ENCODE measurements at places on chromosomes 16 and 17.

- no peak for DNase-seq
These were observed 3.9 kb downstream of the APRT start for GRCh38 chr16:88807626-88808453.

DNA sequence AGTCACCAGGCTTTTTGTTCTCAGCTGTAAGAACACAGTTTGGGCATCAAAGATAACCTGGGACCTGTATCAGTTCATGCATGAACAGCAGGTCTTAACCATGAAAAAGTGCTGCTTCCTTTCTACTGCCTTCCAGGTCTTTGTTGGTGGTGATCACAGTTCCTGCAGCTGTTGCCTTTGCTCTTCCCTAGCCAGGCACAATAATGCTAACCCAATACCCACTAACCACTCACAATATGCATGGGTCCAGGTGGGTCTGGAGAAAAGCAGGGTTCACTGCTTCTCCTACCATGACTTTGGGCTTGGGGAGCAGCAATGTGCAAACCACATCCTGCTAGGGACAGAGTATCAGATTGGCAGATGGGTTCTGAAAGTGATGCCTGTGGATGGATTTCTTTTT, 396.9 kb downstream of the UTP18 start:
- no peak for DNase-seq

DNA sequence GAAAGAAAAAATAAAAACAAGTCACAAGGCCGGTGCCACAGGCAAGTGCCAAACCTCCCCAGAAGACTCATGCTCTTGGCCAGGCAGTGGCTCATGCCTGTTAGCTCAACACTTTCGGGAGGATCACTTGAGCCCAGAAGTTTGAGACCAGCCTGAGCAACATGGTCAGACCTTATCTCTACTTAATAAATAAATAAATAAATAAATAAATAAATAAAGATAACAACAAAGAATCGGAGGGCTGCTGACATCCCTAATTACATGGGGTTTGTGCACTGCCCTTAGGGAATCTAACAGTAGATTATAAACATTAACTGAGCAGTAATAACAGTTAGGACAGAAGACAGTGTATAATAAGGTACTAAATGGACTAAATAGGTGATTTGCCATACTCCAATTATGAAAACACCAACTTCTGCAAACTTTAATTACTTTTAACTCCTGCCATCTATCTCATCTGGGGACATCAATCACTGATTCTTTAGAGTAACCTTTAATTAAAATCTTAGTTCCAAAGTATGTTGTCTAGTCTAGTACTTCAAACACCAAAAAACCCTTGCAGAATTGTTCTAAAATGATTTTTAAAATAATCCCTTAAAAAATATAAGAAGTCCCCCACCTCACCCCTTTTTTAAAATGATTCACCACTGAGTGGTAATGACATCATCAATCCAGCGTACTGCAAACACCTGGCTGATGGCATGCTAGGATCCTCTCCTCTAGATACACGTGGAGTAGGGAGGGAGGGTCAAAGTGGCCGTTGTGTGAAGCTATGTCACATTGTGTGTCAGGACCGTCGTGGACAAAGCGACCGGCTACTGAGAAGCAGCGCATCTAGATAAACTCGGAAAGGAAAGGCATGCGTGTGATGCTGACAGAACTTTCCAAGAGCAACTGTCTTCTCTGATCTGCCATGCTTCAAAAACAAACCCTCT, 28.5 kb downstream of the CYTH1 start:
- DNase-seq = peak; percentile 50

DNA sequence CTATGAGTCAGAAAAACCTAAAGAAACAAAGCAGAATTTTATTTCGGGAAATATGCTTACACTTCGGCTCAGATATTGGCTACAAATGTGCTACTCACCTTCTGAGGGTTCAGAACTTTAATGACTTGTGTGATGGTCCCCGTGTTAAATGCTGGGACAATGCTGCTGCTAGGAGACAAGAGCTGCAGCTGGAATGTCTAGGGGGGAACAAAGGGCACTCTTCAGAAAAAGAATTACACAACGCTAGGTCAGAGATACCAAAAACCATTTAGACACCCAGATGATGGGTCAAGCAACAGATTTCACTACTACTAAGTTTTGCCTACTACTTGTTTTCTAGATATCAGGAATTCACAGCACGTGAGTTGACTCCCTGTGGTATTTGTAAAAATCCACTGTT, 10.0 kb upstream of the PHLPP2 start:
- no peak for DNase-seq

DNA sequence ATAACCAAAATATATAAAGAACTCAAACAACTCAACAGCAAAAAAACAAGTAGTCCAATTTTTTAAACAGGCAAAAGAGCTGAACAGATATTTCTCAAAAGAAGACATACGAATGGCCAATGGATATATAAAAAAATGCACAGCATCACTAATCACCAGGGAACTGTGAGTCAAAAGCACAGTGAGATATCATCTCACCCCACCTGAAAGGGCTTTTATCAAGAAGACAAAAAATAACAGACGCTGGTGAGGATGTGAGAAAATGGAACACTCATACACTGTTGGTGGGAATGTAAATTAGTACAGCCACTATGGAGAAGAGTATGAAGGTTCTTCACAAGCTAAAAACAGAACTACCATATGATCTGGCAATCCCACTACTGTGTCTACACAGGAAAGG, 7.4 kb downstream of the XYLT1 start:
- no peak for DNase-seq

DNA sequence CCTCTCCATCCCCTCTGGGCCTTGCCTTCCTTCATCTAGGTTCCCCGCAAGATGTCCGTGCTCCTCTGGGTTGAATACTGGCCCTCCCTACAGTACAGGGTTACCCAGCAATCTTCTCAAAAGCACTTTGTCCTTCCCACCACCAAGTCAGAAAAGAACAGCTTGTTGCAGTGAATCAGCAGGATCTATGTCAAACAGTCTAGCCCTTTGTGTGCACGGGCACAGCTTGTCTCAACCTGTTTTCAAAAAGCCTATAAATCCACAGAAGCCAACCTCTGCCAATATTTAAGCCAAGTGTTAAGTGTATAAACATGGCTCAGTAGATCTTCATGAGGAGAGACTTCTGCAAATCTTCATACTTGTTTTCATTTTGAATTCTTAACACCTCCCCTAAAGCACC, 25.2 kb downstream of the C17orf67 start:
- no peak for DNase-seq

DNA sequence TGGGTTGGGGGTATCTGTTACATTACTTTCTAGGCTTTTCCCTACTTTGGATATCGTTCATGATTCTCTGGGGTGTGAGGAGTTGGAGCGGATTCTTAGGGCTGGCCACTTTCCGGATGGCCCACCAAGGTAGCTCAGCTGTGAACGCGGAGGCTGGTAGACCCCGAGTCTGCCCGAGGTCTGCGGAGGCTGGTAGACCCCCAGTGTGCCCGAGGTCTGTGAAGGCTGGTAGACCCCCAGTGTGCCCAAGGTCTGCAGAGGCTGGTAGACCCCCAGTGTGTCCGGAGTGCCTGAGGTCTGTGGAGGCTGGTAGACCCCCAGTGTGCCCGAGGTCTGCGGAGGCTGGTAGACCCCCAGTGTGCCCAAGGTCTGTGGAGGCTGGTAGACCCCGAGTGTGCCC, 99.2 kb upstream of the ZNF469 start:
- DNase-seq = no peak

DNA sequence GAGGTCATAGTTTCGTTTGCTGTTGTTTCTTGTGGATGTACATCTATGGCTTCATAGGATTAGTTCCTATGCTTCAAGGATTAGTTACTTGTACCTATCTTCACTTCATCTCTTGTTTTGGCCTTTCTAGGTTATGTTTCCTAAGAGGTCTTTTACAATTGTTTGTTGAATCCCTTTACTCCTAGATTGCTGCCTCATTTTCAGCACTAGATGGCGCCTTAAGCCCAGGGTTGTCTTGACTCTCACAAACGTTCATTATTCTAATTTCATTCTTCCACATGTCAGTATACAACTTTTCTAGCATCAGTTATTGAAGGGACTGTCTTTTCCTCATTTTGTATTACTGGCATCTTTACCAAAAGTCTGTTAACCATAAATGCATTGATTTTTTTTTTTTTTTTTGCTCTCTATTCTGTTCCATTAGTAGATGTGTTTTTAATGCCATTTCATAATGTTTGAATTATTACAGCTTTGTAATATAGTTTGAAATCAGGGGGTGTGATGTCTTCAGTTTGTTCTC, 45.0 kb upstream of the NACA2 start:
- DNase-seq = peak; percentile 40

DNA sequence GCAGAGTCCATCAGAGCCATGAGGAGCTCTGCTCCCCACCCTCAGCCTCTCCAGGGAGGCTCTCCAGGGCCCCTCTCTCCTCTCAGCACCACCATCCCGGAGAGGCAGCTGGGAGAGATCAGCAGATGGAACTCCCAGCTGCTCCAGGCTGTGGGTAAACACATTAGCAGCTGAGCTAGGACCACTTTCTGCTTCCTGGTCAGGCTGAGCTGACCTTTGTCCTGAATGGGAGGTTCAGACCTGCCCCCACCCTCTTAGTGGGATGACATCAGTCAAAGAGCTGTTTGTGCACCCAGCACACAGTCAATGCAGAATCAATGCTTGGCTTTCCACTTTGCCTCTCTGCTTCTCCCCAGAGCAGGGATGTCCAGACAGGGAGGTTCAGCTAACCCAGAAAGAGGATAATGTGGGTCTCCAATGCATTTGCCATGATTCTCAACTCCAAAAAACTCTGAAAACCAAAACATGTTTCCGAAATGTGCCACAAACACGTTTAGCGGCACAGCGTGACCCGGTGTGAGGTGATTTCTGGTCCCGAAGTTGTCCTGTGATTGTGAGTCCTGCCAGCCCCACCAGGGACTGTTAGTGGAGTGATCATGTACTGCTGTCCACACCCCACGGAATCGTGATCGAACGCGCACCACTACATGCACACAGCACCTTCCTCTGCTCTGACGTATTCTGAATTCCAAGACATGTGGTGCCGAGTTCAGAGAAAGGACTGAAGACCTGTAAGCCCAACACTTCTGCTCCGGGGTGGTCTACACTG, 6.7 kb downstream of the GPR142 start:
- no peak for DNase-seq

DNA sequence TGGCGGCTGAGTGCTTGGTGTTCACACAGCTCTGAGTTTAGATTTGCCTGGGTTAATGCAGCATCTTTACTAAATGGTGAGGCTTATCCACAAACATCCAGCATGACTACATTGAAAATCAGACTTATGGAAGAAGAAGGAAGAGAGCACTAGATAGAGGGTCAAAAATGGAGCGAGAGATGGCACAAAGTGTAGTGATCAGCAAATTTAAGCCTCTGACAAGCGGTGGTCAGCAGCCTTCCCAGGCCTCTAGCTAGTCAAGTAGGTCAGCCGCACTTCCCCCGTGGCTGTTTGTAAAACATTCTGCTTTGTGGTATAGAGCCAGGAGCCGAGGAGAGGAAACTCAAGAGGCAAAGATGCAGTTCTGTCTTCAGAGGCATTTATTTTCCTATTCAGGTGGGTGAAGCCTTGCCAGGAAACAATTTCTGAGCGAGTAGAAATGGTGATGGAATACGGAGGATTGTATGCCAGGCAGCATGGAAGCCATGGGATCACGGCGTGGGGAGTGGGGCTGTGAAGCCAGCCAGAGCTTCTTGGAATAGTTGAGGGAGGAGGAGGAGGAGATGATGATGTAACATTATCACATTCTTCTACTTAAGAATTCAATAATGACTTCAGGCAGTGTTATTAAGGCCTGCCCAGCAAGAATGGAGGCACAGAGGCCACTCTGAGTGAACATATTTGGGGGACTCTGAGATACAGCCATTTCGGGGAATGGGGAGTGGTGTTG, 118.9 kb downstream of the MSI2 start:
- DNase-seq = no peak

- DNase-seq = no peak
These were observed at the start of gene RAC3 for GRCh38 chr17:82031303-82031884. Gene RAC3 (plus strand): TSS chr17:82031678. CDS start chr17:82031762, 84 bp downstream.

All from CD4-positive, alpha-beta T cell treated with Interferon alpha-2 for 1 hour (primary cell).